ENCODE measurements at places on chromosomes 1 and 21.

DNA sequence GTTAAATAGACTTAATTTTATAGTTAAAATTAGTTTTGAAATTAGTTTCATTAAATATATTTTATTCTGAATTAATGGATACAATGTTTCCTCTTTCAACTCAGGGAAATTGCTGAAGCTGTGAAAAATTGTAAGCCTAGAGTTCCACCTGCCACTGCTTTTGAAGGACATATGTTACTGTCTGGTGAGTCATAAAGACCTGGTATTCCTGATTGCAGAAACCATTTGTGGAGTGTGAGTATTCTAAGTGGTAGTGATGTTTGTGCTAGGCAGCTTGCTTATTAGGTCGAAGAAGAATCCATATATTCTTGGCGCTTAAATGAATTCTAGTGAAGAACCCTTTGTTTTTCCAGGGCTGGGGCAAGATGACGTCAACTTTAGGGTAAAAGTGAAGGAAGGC is 34.0 kb downstream of the MTR start:
- DNase-seq, result no peak

DNA sequence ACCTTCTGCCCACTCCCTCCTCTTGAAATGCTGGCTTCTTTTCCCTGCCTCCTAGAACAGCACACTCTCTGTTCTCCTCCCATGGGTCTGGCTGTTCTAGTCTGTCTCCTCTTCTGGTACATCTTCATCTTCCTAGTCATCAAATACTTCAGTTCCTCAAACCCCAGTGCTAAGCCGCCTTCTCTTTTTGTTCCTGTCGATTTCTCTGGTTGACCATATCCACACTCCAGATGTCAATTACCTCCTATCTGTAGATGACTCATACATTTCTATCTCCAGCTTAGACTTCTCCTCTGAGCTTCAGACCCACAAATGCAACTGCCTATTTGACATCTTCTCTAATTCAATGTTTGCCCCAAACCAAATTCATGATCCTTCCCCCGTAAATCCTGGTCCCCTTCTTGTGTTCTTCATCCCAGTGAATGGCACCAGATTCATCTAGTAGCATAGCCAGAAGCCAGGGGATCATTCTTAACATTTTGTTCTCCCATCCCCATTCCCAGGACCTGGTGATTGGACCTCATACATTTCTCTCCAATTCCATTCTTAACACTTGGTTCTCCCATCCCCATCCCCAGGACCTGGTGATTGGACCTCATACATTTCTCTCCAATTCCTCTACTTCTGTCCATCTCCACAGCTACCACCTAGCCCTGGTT is 35.9 kb downstream of the USP24 start:
- DNase-seq, result no peak

DNA sequence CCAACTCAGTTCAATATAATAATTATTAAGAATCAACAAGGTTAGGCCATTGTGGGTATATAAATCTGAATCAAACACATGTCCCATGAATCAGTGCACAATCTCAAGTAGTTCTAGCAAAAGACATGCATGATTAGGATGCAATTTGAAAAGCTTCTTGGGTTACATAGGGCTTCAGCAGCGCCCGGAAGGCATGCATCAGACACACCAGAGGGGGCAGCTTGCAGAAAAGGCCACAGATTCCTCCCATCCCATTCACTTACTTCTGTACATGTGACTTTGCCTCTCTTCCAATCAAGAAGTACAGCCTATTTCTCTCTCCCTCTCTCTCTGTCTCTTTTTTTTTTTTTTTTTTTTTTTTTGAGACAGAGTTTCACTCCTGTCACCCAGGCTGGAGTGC is 91.8 kb downstream of the KCNN3 start:
- DNase-seq, result no peak

GRCh38 chr1:34013958-34014737 is 150.3 kb downstream of the HMGB4 start:
- DNase-seq, result peak; percentile 19

DNA sequence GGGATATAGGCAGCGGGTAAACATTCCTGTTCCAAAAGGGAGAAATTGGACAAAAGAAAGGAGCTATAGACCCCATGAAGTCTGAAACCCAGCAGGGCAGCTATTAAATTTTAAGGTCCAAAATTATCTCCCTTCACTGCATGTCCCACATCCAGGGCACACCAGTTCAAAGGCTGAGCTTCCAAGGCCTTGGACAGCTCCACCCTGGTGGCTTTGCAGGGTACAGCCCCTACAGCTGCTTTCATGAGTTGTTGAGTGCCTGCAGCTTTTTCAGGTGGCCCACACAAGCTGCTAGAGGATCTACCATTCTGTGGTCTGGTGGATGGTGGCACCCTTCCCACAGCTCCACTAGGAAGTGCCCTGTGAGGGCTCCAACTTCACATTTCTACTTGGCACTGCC is 662.5 kb upstream of the PKN2 start:
- DNase-seq, result no peak

- no peak for DNase-seq
These were observed 59.2 kb downstream of the IVNS1ABP start for GRCh38 chr1:185257950-185258208.

Data from activated CD4-positive, alpha-beta T cell treated with anti-CD3 and anti-CD28 coated beads, Interleukin-2, amount 50 U/mL, for 48 hours (primary cell).